ENCODE measurements at places on chromosomes 12 and 14.

DNA sequence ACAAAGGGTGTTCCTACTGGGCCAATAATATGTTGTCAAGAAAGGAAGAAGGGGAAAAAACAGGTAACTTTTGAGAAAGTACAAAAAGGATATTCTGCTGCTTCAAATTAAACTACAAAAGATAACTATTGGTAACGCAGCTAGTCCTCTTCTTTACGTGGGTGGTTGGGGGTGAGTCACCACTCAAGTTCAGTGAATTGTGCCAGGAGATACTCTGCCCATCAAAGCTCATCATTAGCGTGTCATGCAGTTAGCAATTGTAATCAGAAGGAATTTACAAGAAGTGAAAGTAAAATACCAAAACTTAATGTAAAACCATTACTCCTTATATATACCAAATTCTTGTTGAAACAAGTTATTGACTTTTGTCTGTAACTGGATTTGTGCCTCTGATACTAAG, 342.0 kb downstream of the NPAS3 start:
- DNase-seq = no peak

DNA sequence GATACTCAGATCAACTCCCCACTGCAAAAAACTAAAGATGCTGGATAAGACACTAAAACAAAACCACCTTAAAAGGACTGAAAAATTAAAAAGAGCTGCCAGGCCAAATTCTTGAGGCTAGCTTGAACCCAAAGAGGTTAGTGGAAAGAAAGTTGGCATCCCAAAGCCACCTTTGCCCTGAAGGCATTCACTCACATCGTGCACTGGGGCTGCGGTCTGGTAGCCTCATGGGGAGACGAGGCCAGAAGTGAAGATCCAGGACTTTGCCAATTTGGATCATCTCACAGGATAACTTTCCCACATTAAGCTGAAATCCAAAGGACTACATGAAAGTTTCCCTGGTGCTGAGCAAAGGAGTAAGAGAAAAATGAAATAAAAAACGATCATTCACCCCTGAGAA, 63.9 kb downstream of the EFCAB11 start:
- no peak for DNase-seq

DNA sequence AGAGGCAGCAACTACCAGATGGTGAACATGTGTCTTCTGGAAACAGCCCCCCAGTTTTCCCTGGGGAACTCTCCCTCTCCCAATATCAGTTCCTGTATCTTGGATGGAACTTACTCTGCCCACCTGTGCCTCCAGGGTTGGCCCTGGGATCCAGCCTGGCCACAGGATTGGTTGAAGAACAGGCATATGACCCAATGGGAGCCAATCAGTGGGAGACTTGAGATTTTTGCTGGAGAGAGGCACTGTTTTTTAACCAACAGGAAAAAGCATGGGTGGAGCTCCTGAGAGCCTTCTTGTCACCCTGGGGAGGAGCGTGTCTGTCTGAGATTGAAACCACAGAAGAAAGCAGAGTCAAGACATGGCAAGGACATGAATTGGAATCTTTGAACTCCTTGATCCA, 33.6 kb upstream of the COX6A1 start:
- no peak for DNase-seq

- no peak for DNase-seq
Measured at GRCh38 chr12:101924618-101925017, 47.2 kb downstream of the DRAM1 start.

DNA sequence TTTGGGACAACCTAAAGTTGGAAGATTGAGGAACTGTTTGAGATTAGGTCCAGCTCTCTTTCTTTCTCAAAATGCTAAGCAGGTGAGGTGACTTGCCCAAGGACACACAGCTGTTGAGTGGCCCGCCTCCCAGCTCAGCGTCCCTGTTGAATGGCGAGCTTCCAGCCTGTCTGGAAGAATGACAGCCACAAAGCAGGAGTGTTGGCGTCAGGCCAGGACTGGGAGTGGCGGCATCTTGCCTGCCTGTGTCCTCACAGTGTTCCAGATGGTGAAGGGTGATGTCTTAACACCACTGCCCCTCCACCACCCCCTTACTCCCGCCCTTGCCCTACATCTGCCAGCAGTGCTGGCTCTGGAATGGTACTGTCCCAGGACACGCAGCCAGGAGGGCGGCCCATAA, 4.4 kb upstream of the CEBPE start:
- DNase-seq = no peak

DNA sequence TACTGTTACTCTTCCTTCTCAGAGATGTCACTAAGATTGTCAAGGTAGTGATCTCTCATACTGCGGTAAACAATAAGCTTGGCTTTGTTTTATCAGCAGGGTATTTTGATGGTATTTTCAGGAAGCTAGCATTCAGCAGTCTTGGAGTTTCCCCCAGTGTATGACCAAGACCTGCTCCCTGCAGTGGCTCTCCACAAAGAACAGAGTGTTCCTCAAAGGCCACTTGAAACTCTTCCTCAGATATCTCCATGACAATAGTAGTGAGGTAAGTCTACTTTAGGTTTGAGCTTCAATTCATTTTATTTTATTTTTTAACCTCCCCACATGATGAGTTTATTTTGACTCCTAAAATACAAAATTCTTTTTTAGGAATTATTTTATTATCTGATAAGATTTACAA, 74.0 kb upstream of the G2E3 start:
- DNase-seq = no peak

DNA sequence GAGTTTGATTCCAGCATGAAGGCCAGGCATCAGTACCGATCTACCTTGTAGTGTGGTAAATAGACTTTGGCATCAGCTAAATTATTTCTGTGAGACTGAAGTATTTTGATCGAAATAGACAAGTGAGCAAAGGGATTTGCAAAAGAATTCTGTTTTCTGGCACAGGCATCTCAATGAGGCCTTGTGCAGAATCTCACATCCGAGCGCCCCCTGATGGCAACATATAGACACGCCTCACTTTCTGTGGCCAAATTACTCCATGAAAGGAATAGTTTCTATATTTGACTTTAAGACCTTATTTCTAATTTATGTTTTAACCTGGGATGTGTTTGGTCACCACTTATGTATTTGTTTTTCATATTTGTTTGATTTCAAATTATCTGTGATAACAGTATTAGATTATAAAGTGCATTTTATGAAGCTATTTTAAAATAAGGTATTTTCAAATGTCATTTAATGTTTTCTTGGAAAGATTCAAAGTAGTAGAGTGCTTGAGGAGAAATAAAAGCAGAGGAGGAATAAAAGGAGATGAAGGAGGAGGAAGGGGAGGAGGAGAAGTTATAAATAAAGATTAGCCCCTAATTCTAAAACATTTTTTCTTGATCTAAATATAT, 731.9 kb downstream of the NRXN3 start:
- DNase-seq = no peak

- no peak for DNase-seq
Measured at GRCh38 chr12:40622246-40622838, 69.9 kb upstream of the CNTN1 start.

- no peak for DNase-seq
Measured at GRCh38 chr12:112682586-112682985, 109.0 kb upstream of the RPH3A start.

Data from stimulated activated CD4-positive, alpha-beta T cell treated with anti-CD3 and anti-CD28 coated beads, Interleukin-15, amount 100 ng/mL, for 1 hour (primary cell).